ENCODE measurements at places on chromosomes 5 and 9.

DNA sequence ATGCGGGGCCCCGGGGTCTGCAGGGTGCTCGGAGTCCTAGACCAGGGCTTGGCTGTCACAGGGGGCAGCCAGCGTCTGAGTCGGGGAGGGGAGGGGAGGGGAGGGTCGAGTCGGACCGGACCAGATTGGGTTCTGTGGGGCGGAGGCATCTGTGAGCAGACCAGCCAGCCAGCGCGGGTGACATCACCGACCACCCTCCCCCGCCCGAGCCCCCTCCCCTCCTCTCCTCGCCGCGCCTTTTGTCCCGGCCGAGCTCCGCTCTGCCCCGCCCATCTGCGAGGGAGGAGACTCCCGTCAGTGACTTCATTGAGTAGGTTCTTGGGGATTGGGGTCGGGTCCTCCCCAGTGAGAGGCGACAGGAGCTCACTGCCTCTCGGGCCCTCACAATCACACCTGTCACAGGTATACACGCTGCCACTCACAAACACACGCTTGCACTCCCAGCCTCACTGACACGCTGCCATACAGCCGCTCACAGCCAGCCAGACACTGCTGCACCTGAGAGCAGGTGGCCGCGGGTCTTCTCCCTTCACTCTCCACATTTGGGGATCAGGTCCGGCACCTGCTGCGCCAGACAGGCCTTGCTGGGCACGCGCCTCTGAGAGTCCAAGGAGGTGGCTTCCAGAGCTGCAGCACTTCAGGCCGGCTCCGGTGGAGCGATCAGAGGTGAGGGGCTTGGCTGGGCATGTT lies 546 bp downstream of the DNAJB5 start:
- no peak for DNase-seq

GRCh38 chr9:109311731-109312130 lies 9.1 kb downstream of the EPB41L4B start:
- DNase-seq, result no peak

- no peak for DNase-seq
Observed at GRCh38 chr9:134492281-134492691, 149.3 kb upstream of the COL5A1 start.

- no peak for DNase-seq
Observed at GRCh38 chr9:70218767-70219166, 40.0 kb upstream of the SMC5 start.

DNA sequence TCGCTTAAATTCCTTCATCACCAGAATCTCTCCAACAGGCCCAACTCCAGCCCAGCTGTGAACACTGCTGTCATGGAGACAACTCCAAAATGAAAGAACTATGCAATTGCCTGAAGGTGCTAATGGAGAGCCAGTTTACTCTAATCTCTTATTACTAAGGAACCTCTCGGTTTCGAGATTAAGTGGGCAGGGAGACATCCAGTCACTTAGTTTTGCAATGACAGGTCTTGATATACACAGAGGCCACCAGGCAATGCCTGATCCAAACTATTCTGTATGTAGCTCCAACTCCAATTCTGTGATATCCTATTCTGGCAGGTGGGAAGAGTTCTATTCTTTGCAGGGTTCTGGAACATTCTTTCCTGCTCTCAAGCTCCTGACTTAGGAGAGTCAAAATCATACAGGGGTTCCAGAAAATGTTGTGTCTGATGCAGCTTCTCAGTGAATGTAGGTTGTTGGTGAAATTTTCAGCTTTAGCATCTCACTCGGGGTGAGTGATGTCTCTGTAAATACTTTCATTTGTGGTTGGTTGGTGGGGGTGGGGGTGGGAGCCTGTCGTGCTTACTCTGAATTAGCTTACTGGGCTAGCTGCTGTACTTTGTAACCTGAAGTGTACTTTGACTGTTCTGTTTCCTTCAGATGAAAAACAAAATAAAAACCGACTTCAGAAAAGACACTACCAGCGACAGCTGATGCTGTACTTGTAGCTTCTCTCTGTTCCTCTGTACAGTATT lies 170.9 kb downstream of the PALM2AKAP2 start:
- no peak for DNase-seq

DNA sequence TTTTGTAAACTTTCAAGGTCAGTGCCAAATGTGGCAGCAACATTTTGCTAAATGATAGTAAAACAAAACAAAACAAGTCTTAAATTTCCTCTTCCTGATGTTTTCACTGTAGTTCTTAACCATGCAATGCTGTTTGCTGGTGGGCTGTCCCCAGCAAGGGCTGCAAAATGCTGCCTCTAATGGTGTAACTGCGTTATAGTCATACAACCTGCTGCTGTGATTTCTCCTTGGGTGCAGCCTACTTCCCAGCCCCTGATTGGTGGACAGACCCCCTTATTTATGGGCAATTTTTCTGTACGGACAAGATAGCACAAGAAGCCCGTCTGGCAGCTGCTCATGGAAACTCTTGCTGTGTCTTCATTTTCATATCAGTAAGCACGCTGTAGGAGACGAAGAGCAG lies 26.6 kb upstream of the PIP5K1B start:
- no peak for DNase-seq

GRCh38 chr5:98599016-98599415 lies 174.4 kb upstream of the RGMB start:
- no peak for DNase-seq

- no peak for DNase-seq
Observed at GRCh38 chr9:91428436-91428835, 4.8 kb upstream of the NFIL3 start.

GRCh38 chr9:27627188-27627564 lies 53.9 kb upstream of the C9orf72 start:
- DNase-seq, result no peak

- DNase-seq, result no peak
Observed at GRCh38 chr5:38478878-38479277, 77.6 kb downstream of the LIFR start.

DNA sequence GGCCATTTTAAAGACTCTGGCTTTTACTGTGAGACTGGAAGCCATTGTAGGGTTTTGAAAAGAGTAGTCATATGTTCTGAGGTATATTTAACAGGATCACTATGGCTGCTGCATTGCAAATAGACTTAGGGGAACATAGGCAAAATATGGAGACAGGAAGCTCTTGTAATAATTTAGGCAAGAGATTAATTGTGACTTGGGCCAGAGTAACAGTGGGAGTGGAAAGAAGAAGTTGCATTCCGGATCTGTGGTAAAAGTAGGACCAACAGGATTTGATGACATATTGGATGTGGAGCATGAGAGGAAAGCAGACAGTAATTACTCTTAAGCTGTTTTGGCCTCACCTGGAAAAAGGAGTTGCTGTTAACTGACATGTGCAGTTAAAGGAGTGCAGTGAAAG lies 85.6 kb downstream of the SMIM15 start:
- no peak for DNase-seq

GRCh38 chr9:83271665-83272071 lies 208.7 kb upstream of the RASEF start:
- no peak for DNase-seq
